Stimulated activated CD8-positive, alpha-beta memory T cell treated with anti-CD3 and anti-CD28 coated beads, Interleukin-15, amount 100 ng/mL, for 24 hours (primary cell): ENCODE measurements at places on chromosomes 12 and 14.

GRCh38 chr12:59075968-59076490, 155.7 kb upstream of the LRIG3 start:
- DNase-seq, result no peak

DNA sequence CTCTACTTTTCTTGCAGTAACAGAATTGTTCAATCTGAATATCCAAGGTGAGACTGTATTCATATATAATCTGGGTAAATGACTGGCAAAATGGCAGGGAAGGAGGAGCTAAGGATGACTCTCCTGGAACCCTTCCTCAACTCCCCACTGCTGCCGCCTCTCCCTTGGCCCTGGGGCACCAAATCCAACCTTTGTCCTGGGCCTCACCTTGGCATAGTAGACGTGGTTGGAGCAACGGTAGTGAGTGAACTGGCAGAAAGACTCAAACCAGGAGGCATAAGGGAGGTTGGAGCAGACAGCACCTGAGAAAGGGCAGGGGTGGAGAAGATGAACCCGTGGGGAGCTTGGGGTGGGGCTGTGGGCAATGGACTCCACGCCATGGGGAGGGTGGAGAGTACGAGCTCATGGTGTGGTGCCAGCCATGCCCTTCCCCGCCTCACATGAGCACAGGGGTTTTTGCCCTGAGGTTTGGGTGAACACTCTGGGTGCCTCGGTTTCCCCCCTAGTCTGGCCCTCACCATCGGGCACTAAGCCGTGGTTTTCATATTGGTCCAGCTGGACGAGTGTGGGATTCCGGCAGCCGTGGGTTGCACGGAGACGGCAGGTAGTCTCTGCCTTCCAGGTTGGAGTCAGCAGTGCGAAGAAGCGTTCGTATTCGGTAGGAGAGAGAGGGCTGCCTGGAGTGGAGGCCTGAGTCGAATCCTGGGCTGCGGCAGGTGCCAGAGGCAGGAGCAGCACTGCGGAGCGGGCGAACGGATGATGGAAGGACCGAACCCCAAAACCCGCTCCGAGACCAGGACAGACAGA, 753 bp downstream of the ACRBP start:
- no peak for DNase-seq

DNA sequence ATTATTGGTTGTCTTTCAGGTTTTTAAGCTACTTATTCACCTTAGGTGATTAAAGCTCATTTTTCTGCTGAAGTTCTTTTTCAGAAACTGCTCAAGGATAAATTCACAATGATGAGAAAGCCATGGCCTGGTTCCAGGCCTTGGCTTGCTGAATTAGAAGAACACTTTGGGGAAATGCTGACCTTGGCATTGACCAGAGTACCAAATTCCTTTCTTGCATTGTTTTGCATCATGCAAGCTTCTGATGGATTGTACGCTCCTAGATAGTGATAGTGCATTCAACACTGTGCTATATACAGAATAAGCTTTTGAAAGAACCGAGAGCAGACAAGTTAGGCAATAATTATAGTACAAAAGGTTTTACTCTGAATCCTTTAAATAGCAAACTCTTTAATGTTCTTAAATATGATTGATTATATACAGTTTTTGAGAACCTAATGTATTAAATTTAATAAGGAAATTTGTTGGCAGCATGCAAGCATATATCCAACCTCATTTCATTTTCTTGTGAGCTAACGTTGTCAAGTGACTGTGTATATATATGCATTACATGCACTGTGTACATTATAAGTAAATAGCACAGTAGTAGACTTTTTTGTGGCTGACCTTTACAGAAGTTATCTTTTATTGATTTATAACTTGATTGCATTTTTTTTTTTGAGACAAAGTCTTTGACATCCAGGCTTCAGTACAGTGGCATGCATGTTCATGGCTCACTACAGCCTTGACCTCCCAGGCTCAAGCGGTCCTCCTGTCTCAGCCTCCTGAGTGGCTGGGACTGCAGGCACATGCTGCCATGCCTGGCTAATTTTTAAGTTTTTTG, 99.2 kb downstream of the DIP2B start:
- DNase-seq, result no peak

DNA sequence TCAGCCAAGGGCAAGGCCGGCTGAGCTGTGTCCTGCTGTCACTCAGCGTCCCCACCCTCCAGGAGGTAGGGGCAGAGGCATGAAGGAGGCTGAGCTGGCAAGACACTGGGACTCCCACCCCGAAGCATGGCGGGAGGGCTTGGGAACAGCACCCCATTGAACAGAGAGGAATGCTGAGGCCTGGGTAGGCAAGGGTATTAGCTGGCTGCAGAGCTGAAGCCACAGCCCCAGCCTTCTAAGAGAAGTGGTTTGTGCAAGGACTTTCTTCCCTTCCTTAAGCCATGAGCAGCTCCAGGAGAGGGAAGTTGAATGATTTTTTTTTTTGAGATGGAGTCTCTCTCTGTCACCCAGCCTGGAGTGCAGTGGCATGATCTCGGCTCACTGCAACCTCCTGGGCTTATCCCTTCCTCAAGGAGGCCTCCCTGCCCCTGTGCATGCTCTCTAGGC, 6.6 kb upstream of the CFAP73 start:
- DNase-seq, result no peak

- DNase-seq, result no peak
Observed at GRCh38 chr14:92892589-92892988, 30.4 kb upstream of the CHGA start.

- DNase-seq, result no peak
Observed at GRCh38 chr12:6340032-6340638, 1.7 kb downstream of the TNFRSF1A start.

DNA sequence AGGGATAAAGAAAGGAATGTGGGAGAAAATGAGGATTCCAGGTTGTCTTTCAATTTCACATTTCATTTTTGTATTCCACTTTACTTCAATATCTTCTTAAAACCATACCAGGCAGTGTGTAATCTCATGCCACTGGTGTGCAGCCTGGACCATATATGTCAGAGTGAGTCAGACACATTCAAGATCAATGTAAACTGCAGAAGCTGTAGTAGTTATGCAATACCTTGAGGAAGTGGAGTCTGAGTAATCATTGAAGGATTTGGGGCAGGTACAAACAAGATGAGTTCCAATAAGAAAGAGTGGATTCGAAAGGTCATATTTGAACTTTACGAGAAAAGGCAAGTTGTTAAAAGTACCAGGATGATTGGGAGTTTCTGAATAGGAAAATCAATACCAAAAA, 14.1 kb downstream of the PLCZ1 start:
- no peak for DNase-seq

- no peak for DNase-seq
Observed at GRCh38 chr12:90167518-90168208, 459.0 kb upstream of the ATP2B1 start.

- DNase-seq, result no peak
Observed at GRCh38 chr12:18719922-18720510, 17.8 kb downstream of the PLCZ1 start.

GRCh38 chr12:32534698-32535097, 135.3 kb downstream of the FGD4 start:
- no peak for DNase-seq

DNA sequence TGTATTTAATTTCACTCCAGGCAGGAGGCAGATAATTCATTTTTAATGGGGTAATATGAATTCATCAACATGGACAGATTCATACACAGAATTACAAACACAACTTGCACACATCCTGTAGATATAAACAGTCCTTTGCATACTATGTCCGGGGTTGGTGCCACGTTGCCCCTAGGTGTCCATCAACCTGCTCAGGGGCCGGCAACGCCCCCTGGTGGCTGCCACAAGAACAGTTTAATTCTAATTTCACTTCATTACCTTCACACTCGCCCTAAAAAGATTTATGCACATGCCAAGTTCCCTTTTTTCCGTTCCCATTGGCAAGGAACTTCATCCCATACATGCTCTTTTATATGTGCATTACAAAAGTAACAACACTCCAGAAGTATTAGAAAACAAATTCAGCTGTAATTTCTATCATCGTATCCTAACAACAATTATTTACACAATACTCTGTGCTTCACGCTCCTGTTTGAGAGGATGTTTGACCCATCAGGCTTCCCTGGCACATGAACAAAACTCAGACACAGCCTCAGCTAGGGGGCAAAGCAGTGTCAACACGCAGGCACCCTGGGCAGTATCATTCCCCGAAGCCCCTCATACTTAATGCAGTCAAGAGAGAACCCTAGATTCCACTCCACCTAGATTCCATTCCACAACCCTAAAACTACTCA, 15.5 kb downstream of the MANSC1 start:
- DNase-seq, result peak; percentile 42

DNA sequence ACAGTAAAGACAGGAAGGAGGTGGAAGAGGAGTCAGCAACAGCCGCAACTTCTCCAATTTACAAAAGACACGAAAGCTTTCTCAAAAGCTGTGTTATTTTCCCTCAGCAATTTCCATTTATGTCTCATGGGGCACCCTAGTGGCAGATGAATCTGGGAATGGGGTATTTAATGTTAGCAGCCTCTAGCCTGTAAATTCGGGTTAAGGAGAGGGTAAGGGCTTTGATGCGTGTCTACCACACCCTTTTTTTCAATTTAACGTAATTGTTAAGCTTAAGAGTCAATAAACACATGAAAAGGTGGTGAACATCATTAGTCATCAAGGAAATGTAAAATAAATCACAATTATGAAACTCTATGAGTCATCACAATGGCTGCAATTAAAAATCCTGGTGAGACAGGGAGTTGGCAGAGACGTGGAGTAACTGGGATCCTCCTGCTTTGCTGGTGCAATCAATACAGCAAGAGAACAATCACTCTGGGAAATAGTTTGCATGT, 986.4 kb downstream of the AACS start:
- DNase-seq, result no peak

DNA sequence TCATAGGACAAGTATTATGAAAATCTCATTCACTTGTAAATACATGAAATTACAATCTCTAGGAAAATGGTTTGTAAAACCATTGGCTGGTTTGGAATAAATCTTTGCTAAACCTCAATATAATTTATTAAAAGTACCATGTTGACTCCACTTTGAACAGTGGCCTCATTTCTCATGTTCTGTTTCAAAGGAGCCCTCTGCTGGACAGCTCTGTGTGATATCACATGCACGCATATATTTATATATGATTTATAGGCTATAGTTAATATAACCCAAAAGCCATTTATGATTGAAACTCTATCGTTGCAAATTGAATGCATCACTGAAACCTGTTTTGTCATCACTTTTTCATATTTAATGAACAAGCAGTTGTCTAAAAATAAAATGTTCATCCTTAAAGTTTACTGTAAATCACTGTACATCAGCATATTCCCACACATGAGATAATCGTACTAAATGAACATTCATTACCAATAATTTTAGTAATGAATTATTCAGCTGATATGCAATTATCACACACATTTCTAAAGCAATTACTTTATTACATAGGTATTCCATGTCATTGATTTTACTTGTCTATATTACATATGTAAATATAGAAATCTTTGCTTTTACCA, 493.8 kb downstream of the NPAS3 start:
- DNase-seq, result no peak

- no peak for DNase-seq
Observed at GRCh38 chr12:25518512-25518911, 34.6 kb downstream of the LMNTD1 start.

DNA sequence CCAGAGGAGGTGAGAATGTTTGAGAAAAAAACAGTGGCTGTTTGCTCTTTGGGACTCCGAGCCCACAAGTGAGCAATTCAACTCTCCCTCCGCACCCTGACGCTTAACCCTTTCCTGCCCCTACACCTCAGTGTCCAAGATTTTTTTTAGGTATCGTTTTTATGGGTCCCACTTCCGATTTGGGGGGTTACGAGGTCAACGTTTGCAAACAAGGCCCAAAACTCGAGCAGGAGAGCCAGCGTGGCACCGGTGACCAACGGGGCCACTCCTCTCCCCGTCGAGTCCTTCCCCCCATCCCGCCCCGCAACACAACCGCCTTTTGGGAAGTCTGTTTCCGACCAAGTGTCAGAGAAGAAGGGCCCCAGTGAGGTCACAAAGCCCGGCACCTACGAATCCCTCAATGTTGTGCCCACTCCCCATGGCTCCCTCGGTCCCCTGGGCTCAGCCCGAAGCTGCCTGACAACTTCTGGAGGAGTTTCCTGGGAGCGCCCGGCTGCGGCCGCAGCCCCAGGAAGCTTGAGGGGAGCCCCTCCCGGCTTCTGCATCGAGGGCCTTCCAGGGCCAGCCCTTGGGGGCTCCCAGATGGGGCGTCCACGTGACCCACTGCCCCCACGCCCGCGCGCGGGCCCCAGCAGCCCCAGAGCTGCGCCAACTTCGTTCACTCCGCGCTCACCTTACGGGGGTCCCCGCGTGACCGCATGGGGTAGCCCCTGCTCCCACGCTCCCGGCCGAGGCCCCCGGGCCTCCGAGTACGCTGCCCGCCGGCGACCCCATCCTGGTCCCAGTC, 1.2 kb downstream of the CDK2AP1 start:
- DNase-seq, result no peak

DNA sequence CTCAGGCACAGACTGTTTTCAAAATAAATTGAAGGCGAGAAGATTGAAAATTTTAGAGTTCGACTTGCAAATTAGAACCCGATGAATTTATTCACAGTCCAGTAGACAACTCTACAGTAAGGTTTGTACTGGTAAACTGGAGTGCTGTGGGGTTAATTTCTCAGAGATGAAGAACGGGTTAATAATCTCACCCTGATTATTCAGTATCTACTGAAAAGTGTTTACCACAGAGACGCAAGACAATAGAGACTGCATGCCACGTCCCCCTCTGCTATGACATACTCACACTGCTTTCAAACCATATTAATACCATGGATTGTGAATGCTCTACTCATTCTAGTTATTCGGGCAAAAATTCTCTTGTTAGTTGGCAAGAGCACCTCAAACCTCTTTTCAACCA, 36.1 kb downstream of the CFL2 start:
- no peak for DNase-seq

GRCh38 chr14:24337144-24337823, 2.4 kb upstream of the ADCY4 start:
- no peak for DNase-seq

GRCh38 chr12:11768233-11768965, 118.9 kb downstream of the ETV6 start:
- DNase-seq, result no peak

GRCh38 chr12:102059343-102059742, 2.4 kb downstream of the WASHC3 start:
- no peak for DNase-seq

DNA sequence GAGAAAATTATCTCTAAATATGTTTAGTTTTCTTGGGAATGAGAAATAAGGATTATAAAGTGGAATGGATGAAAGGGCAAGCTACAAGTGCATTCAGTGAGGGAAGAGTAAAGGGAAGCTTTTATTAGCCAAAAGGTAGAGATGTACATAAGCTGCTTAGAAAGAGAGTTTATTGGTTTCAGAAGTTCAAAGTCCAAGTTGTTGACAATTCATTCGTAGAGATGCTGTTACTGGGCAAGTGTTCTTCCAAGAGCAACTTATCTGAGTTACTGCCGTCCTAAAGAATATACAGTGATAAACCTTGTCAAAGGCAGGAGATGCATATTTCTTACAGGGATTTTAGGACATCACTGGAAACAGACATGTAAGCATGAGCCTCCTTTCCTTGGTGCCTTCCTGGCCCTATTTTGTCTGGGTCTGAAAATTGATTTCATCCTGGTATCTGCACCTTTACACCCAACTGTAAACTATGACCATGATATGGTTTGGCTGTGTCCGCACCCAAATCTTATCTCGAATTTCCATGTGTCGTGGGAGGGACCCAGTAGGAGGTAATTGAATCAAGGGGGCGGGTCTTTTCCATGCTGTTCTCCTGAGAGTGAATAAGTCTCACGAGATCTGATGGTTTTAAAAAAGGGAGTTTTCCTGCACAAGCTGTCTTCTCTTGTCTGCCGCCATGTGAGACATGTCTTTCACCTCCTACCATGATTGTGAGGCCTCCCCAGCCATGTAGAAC, 46.8 kb downstream of the TRMT5 start:
- DNase-seq, result no peak
